ENCODE measurements at places on chromosomes 6 and 20.

DNA sequence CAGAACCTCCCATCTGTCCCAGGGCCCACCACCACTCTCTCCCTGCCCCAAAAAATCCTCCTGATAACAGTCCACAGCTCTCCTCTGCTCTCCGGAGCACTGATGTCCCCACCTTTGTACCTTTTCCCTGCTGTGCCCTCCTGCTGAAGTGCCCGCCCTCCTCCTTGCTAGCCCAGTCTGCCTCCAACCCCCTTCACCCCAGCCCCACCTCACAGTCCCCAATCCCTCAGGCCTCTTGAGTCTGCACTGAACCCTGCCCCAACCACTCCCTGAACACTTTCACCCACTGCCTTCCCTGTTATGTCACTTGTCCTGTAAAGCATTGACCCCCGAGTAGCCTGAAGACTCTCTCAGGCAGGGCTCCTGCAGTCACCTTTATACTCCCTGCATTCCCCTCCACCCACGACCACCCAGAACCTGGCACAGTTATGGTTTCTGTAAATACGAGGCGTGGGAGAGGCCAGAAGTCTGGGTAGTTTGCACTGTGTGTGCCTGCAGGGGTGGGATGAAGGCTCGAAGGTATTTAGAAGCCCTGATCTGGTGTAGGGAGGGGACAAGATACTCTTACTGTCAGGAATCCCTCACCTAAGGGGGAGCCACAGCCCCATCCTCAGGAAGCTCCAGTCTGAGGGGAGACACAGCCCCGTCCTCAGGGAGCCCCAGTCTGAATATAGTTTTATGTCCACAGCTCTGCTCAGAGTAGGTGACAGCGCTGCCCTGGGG, 5.4 kb downstream of the GLP1R start:
- no peak for DNase-seq

- no peak for DNase-seq
Measured at GRCh38 chr20:61722146-61722678, 343.5 kb downstream of the TAF4 start.

- no peak for DNase-seq
Measured at GRCh38 chr6:119076576-119077390, 1.7 kb downstream of the FAM184A start.

DNA sequence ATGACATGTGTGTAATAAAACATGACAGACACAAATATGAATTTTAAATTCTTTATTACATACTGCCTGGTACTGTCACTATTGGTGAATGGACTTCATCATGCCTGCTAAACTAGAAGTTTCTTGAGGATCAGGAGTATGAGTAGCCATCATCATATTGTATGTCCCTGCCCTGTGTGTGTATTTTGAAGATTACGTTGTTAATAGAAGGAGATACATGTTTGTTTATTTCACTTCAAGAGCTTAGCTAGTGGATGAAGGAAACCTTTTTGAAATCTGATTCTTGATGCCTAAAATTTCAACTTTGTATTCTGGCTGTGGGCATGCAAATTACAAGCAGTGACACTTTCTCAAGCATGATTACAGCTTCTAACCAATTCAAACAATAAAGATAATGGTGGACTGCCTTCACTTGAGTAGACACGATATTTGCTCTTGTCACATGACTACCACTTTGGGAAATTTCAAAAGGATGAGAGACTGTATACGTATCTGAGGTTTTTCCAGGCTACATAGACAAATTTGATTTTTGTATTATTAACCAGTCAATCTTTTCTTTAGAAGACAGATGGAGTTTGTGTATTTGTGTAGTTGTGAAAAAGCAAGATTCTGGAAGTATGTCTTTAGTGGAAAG, 3.5 kb downstream of the TBPL1 start:
- DNase-seq = no peak

DNA sequence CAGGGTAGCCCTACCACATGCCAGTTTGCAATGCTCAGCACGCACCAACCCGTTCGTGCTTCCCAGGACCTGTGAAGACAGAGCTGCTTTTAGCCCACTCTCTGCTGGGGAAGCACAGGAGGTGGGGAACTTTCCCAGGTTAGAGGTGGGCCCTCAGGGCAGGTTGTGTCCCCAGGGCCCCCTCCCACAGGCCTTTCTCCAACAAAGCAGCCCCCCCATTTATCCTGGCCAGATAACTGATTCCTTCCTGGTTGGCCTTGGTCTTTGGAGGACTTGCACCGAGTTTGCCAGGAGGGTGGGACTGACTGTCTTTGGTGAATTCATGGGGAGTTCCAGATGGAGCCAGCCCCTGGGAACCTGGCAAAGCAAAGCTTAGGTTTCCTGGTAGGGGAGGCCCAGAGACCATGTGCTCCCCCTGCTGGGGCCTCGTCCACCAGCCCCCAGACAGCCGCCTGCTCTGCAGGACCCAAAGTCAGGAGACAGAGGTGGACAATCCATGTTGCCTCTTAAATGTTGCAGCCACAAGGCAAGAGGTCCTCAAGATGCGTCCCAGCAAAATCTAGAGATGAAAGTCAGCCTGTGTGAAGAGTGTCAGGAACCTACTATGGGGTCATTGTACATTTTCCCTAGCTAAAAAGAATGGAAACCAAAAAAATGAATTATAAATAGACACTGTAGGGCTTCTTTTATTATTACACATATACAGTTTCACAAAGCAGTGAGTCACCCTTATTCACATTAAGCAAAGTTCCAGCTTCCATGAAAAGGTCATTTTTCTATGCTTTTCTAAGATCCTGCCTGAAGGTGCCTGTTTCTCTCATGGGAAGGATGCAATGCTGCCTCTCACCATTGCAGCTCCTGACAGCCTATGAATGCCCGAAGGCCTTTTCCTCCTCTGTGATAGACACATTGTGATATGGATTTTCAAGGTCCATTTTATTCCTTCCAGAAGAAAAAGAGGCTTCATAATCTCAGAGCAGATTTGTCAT, 497.8 kb downstream of the PREX1 start:
- DNase-seq = no peak

DNA sequence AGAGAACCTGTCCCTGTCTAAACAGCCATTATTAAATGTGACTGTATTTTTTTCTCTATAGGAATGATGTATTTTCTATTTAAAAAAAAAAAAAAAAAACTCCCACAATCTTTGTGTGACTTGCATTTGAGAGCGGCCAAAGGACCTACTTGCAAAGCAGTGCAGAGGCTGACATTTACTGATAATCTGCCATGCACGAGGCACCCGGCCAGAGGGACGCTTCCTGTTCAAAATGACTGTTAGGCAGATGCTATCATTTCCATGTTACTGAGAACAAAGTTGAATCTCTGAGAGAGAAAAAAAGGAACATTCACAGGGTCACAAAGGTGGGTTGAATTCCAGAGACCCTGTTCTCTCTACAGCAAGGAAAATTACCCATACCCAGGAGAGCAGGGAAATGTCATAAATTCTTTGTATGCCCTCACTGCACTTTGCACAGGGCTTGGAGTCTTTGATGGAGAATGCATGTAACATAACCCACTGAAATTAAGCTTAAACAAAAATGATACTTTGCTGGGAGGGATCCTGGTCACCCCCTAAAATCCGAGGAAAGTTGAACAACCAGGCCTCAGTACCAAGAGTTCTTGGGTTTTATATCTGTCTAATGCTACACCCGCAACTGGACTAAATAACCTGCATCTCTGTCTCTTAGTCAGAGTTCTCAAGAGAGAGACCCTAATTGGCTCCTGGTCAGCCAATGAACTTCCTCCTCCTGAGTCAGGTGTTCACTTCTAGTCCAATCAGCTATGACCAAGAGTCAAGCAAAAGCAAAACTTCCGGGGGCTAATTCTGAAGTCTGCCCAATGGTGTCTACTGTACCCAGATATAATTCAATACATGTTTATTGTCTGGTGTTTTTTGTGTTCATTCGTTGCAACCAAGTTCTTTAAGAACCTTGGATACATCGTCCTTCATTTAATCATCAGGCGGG, 61.2 kb downstream of the GCLC start:
- DNase-seq = peak; percentile 34

GRCh38 chr6:13425270-13425873, 62.0 kb downstream of the GFOD1 start:
- no peak for DNase-seq

GRCh38 chr6:105808571-105808970, 277.6 kb upstream of the PRDM1 start:
- no peak for DNase-seq

DNA sequence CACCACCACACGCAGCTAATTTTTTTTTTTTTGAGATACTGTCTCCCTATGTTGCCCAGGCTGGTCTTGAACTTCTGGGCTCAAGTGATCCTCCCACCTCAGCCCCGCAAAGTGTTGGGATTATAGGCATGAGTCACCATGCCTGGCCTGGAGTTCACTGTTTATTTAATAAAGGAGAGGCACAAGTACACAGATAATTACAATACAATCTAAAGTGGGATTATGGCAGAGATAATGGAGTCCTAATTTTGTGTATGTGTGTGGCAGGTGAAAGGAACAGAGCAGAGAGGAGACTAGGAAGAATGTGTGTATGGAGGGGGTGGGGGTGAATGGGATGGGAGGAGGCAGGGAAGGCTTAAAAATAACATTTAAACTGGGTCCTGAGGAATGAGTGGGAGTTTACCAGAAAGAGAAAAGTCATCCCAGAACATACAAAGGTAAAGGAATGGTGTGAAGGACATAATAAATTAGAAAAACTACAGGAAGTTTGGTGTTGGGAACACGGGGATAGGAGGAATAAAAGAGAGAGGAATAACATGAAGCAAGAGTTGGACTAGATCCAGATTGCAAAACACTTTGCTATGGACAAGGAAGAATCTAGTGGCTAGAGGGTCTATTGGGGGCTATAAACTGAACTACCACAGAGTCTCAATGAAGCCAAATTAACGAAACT, 4.4 kb downstream of the NCOA5 start:
- no peak for DNase-seq

DNA sequence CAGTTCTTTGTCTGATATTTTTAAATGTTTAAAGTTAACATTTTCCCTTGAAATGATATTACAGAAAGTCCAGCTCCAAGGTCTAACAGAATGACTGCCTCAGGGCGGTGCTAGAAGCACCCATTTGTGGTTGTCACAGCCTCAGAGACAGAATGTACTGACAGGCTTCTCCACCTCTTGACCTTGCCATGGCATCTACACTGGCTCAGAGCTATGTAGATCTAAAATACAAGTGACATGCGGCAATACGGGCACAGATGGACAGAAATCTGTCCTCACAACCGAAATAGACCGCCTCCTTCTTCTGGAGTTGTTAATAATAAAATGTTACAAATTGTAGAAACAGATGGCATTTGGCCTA, 167.2 kb upstream of the THEMIS start:
- no peak for DNase-seq

DNA sequence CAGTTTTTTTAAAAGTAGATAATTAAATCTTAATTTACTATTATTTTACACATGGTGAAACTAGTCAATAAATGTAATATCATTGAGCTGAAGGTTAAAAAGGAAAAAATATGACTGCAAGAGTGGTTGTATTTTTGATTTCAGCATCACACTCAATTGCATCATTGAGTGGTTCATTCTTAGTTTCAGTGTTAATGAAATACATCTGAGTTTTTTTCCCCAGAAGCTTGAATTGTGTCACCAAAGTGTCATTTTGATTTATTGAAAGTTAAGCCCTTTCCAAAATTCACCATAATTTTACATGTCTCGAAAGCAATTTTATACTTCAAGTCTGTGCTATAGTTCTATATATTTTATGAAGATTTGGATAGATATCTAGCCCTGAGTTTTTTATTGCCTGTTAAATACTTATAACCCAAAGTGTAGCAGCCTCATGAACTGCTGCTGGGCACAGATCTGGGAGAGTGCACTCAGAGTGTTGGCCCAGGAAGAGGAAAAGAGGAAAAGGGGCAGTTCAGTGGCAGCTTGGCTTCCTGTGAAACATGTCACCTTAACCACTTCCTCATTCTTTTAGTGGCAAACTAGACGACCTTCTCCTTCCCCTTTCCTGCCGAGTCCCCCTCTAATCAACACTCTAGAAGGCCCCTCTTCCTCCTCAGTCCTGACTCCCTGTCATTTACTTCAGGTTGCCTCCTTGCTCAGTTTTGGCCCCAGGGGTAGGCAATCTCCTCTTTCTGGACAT, 140.7 kb downstream of the ESR1 start:
- no peak for DNase-seq

DNA sequence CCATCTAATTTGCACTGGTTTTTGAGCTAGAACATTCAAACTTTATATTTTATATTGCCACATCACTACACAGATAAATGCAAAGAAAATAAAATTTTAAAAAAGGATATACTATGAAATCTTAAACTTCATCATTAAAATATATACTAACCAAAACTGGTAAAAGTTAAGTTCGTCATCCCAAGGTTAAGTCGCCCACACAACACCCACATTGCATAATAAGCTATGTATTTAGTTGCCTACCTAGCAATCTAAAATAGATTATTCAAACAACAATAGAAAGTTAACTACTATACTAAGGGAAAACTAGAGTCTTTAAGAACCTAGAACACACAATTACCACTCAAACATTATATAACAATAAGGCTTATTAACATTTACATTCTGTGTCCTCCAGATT, 24.5 kb downstream of the PDE10A start:
- DNase-seq = no peak

DNA sequence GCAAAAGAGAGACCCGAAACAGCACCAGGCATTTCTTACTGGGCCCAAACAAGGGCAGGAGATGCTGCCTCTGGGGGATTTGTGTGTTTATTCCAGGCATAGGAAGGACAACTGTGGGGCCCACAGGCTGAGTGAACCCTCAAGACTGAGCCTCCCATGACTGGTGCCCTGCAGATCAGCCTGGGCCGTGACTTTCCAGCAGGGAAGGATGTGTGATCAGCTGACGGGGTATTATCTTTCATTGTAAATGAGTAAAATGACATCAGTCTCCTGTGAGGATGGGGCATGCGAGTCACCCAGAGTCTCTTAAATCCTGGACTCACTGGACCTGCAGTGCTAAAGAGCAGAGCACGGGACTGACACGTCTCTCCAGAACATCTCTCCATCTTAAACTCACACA, 3.9 kb upstream of the TEAD3 start:
- DNase-seq = no peak

- DNase-seq = no peak
Measured at GRCh38 chr6:25564943-25565342, 87.1 kb upstream of the SCGN start.

DNA sequence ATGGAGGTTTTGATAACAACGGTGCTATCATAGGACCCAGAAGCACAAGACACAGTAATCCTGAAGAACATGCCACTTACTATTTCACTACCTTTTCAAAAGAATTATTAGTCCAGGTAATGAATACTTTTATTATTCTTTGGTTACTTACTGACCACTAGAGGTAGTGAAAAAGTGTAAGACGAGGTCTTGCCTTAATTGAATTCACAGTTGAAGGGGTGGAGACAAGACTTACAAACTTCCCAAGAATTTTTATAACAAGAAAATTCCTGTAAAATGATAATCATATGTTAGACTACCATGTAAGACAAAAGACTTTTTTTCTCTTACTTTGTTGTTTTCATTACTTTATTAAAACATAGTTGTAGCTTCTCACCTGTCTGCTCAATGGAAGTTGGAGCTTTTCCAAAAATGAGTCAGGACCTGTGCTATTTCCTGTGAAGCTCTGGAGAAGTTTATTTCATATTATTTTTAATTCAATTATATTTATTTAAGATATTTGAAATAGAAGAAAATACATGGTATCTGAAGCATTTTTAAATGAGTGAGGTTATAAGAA, 52.4 kb downstream of the DOP1A start:
- DNase-seq = no peak

All from psoas muscle (tissue), 8 donors.